Astrocyte (in vitro differentiated cells and primary cell): ENCODE measurements at places on chromosomes 3 and 15.

DNA sequence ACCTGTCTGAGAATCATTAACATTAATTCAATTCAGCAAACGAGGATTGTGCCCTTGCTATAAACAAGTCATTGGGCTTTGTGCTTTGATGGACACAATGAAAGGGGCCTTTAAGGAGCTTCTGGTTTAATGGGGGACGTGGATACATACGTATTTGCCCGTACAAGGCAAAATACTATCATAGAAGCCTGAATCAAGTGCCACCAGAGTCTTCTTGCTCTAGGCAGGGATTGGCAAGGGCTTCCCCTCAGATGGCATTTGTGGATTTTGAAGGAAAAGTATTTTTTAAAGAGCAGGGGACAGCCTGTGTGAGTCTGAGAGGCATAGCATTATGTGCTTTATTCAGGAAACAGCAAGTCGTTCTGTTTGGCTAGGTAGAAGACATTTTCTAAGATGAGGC, 83.7 kb upstream of the NEDD4 start:
- no peak for DNase-seq

DNA sequence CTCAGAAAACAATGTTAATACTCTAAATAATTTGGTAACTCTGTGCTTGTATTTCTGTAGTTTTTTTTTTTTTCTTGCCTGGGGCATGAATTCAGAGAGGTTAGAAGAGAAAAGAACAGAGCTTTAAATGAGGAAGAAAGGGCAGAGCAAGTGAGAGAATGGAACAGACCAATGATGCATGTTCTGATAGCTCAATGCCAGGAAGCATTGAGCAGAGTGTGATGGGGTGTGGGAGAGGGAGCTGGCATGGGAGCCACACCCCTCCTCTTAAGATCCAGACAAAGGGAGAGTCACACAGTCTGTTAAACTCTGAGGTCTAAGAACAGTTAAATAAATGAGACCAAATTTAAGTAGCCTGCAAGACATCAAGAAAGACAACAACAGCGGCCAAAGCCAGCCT, 538.6 kb downstream of the TUSC7 start:
- no peak for DNase-seq

GRCh38 chr3:60514866-60515265, 736.4 kb downstream of the FHIT start:
- no peak for DNase-seq

DNA sequence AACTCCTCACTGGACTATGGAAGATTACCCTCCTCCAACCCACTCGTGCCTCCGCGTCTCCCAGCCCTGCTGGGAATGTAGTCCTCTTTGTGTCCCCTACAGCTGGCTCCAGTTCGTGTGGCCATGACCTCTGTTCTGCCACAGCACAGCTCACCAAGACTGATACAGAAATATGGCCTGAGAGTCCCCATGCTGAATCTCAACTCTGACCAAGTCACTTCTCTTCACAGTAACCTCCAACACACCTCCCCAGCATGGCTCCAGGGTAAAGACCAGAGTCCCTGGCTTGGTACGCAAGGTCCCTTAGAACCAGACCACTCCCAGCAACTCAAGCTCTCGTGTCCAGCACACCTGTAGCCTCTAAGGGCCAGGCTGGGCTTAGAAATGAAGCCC, 2.3 kb upstream of the COL7A1 start:
- no peak for DNase-seq

GRCh38 chr3:12750223-12750622, 8.8 kb downstream of the TMEM40 start:
- DNase-seq = peak; percentile 84

- peak; percentile 52 for DNase-seq
Measured at GRCh38 chr3:172138792-172139507, 99.6 kb downstream of the FNDC3B start.

DNA sequence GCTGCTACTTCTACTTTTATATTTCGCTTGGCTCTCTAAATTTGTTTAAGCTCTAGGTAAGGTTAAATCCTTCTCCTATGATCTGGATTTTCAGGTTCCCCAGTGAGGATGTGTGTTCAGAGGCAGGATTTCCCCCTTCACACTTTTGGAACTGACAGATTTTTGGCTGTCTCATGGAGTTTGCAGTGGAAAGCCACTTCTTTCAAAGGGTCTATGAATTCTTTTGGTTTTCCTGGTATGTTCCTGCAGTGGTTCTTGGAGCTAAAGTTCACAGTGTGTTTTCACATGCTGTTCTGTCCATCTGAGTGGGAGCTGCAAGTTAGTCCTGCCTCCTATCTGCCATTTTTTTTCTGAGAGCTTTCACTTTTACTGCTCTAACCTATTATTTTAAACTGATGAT, 21.6 kb upstream of the TIGIT start:
- DNase-seq = peak; percentile 49

DNA sequence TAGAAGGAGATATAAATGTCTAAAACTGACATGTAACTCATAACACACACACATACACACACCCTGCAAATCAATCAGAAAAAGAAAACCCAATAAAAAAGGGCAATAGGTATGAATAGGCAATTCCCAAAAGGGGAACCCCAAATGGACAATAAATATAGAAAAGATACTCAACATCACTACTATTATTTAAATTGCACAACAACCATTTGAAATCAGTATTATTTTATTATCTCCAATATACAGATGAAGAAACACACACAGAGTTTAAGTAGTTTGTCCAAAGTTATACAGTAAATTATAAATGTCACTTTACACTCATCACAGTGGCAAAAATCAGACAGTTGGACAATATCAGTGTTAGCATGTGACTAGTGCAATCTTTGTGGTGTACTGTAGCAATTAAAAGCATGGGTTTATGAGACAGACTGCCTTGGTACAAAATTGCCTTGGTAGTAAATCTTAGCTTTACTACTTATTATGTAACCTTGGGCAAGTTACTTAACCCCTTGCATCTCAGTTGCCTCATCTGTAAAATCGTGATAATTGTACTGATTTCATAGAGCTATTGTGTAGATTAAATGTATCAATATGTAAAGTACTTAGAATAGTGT, 3.4 kb upstream of the FSTL1 start:
- no peak for DNase-seq

DNA sequence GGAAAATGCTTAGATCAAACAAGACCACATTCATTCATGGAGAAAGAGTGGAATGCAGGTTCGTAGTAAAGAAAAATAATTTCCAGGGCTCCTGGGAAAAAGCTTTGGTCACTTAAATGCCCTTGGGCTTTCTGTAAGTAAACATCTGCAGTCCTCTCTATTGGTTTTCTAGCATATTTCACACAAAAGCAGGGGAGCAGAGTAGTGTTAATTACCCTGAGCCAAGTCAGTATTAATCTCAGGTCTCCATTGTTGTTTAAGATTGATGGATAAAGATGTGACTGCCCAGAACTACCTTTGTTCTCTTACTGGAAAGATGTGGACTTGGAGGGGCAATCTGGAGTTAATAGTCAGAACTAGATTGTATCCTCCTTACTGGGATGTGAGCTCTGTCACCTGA, 242.6 kb downstream of the PTPRG start:
- DNase-seq = no peak

- no peak for DNase-seq
Measured at GRCh38 chr3:186035277-186035676, 73.6 kb downstream of the ETV5 start.

- no peak for DNase-seq
Measured at GRCh38 chr15:71330638-71331162, 215.4 kb downstream of the THSD4 start.

DNA sequence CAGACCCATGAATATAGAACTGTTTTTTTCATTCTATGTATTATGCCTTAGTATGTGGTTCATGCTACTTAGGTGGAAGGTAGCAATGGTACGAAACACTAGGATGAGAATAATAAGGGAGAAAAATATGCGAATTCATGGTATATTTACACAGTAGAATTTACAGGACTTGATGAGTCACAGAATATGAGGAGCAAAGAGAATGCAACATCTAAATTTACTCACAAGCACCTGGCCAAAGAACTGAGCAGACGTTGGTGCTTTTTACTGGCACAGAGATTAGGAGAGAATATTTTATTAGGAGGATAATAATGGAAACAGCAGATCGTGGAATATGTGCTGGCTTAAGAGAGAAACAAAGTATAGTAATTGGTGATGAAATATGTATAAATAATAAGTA, 785.4 kb upstream of the ROBO1 start:
- no peak for DNase-seq

GRCh38 chr3:74080056-74080461, 455.3 kb upstream of the PDZRN3 start:
- no peak for DNase-seq

DNA sequence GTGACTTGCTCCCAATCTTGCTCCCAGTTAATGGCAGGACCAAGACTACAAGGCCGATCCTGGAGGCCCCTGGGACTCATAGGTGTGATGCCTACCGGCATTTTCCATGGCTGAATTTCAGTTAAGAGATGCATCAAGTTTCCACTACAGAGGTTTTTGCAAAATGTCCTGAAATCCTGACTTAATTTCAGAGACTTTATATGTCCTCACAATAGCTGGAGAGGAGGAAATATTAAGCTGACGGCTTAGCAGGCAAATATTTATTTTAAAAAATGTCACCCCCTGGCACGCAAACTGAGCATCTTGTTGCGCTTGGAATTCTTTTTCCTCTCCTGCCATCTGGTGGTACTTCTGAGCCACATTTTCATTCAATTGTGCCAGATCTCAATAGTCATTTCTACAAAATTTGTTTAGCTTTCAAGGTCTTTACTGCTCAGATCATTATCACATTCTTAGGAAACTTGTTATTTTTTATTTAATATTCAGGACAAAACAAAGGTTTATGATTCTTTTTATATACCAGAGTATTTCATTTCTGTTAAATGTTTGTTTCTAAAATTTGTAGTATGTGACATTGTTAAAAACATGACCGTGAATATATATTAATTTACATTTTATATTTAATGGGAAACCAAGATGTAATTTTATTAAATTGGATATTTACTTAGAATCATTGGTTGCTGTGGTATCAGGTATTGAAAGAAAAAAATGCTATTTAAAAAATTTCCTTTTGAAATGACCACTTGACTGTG, 189.2 kb upstream of the THRB start:
- peak; percentile 49 for DNase-seq

DNA sequence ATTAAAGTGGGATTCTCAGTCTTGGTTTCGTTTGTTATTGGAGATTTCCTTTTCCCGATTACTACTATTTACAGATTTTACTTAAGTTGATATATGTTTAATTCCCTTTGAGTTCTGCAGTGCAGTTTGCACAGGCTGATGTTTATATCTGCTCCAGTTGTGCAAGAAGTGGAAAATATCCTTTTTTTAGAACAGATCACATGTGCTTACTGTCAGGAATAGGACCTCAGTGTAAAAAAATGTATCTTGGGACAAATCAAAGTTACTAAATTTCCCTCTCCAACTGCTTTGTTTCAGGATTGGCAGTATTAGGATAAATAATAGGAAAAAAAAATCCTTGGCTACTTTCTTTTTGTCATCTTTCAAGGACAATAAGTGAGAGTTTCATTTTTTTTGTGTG, 6.9 kb downstream of the MITF start:
- no peak for DNase-seq

GRCh38 chr3:117922039-117922438, 1112.6 kb downstream of the IGSF11 start:
- DNase-seq = no peak

- peak; percentile 83 for DNase-seq
Measured at GRCh38 chr15:99424978-99425656, 140.7 kb upstream of the MEF2A start.

GRCh38 chr3:19945969-19946831, 697 bp upstream of the RAB5A start:
- DNase-seq = peak; percentile 8

- DNase-seq = peak; percentile 94
Measured at GRCh38 chr3:183548262-183548769, 7.2 kb downstream of the KLHL6 start.

DNA sequence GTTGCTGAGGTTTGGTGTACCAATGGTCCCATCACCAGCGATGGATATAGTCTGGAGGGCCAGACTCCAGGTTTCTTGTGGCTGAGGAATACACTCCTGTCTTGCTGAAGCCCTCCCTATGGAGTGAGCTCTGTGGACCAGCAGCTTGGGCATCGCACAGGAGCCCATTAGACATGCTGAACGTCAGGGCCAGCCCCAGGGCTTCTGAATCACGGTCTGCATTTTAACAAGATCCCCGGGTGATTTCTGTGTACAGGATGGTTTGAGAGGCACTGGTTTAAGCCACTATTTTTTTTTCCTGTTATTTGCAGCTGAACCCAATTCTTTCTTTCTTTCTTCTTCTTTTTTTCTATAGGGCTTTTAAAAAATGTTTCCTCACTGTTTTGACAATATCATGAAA, 69.5 kb upstream of the XCR1 start:
- DNase-seq = no peak

- peak; percentile 99 for DNase-seq
Measured at GRCh38 chr15:90165659-90166489, 35.3 kb upstream of the SEMA4B start.

DNA sequence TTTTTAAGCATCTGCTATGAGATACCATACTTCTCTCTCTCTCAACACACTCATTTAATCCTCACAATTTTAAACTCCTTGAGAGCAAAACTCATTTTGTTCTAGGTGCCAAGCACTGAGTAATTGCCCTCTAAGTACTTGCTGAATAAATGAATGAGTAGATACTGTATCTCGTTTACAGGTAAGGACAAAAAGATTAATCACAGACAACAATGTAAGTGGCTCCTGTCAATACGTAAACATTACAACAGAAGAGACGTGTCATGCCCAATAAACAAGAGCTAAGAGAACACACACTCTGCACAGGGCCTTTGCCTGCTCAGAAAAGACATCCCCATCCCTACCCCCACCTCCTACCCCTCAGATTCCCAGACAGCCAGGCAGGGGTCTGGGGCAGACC, 59.8 kb downstream of the CHSY1 start:
- no peak for DNase-seq

GRCh38 chr3:112974178-112974517, 755 bp downstream of the CD200R1 start:
- DNase-seq = no peak

- DNase-seq = no peak
Measured at GRCh38 chr3:154314152-154314551, 10.1 kb downstream of the DHX36 start.

DNA sequence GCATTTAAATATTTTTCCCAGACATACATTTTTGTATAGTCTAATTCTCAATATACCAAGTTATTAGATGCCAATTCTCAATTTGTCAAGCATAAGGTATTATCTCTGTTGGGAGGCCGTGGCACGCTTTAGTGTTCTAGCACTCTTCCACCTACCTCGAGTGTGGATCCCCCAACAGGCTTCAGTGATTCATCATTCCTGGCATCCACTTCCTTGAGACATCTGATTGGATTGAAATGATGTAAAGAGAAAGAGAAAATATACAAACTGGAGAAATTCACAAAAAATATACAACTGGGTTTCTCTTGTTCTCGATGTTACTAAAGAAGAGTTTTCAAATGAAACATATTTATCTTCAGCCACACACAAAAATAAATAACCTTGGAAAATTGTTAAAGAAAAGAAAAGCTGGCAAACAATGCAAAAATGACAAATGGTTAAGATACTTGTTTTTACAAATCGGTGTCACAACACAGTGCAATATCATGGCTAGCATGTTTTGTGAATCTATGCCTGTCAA, 218.0 kb upstream of the CDIN1 start:
- DNase-seq = peak; percentile 65

GRCh38 chr3:185149591-185149990, 3.3 kb downstream of the C3orf70 start:
- DNase-seq = no peak

- no peak for DNase-seq
Measured at GRCh38 chr15:66390678-66391077, 4.0 kb downstream of the MAP2K1 start.
